ENCODE measurements at places on chromosomes 1 and 21. TPM values are rescaled to one million over a fixed set of nuclear protein-coding genes. Genes with fewer than 3 reads are reported as not detected.

SMIM1 gene
- 10.9 TPM for total RNA-seq

GBP5 gene
- total RNA-seq: not detected

CFHR2 gene
- not detected for total RNA-seq

FMN2 gene
- 0.17 TPM for total RNA-seq

SYNC gene
- total RNA-seq: 15.8 TPM

IFI16 gene
- total RNA-seq: 94.5 TPM

CBR3 gene
- total RNA-seq: 24.1 TPM

KCNJ10 gene
- total RNA-seq: not detected

MLLT11 gene
- total RNA-seq: 5.8 TPM

ALPL gene
- 7.2 TPM for total RNA-seq

FYB2 gene
- not detected for total RNA-seq

IFNAR2 gene
- total RNA-seq: 1.7 TPM

SMIM34 gene
- total RNA-seq: not detected

OLIG2 gene
- total RNA-seq: not detected

CYP4A11 gene
- total RNA-seq: not detected

Data from bronchus fibroblast of lung (primary cell).